Cortex of kidney (tissue), 1 donor: ENCODE measurements at places on chromosomes 13 and 19.

DNA sequence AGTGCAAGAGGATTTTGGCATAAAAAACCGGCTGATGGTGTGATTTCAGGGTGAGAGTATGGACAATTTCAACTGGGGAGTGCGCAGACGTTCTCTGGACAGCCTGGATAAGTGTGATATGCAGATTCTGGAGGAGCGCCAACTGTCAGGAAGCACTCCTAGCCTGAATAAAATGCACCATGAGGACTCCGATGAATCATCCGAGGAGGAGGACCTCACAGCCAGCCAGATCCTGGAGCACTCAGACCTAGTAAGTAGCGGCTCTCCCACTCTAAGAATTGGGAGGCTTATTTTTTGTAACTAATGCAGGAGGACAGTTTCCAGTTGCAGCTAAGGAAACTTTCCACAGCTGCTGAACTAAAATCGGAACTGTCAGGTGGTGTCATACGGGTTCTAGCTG is 53.6 kb downstream of the ZAR1L start:
- no peak for DNase-seq

GRCh38 chr13:28245465-28245864 is 107.1 kb downstream of the PAN3 start:
- DNase-seq, result no peak

GRCh38 chr13:29743201-29743786 is 107.1 kb downstream of the UBL3 start:
- no peak for DNase-seq

DNA sequence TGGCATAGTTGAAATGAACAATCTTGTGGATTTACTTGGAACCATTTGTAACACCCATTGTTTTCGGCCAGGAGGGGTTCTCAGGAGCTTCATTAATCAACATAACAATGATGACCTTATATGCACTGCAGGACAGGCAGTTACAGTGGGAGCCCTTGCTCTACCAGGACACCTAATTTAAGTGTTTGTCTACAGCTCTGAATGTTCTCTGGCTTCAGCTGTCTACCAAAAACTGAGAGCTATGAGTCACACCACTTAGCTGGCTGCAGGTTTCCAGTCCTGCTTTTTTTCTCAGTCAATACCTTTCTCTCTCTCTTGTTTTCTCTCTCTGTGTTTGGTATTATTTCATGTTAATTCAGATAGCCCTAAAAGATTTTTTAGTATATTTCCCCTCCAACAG is 105.4 kb upstream of the MBNL2 start:
- no peak for DNase-seq

- no peak for DNase-seq
Observed at GRCh38 chr13:108102771-108103170, 112.6 kb downstream of the LIG4 start.

GRCh38 chr13:46490129-46490528 is 62.8 kb upstream of the LRCH1 start:
- no peak for DNase-seq

GRCh38 chr13:104648291-104648690 is 1582.1 kb upstream of the SLC10A2 start:
- no peak for DNase-seq

DNA sequence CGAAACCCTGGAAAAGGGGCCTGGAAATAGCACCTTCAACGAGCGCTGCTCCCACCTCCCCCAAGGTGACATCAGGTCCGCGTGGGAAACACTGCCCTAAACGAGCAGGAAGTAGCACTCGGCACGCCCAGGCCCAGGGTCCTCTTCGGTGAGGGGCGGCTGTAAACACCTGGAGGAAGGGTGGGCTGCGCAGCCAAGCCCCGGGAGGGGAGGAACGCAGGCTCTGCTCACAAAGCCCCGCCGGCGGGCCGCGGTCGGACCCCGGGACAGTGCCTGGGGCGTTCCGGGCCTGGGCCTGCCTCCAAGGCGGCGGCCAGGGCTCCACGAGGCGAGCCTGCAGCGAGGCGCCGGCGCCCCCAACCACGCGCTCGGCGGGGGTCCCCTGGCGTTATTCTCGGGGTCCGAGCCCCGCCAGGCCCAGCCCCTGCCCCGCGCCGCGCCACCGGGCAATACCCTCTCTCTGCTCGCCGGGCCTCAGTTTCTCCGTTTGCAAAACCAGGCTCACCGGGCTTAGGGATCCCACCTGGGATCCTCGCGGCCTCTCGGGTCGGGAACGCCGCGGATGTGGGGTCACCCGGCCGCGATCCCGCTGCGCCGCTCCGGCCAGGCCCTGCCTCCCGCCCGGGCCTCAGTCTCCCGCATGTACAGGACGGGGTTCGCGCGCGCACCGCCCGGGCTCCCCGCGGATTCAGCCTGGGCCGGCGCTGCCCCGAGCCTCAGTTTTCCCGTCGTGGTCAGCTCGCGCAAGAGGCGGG is 630 bp downstream of the RNF126 start:
- DNase-seq, result no peak

GRCh38 chr13:90826688-90827087 is 520.8 kb upstream of the MIR17HG start:
- DNase-seq, result no peak

DNA sequence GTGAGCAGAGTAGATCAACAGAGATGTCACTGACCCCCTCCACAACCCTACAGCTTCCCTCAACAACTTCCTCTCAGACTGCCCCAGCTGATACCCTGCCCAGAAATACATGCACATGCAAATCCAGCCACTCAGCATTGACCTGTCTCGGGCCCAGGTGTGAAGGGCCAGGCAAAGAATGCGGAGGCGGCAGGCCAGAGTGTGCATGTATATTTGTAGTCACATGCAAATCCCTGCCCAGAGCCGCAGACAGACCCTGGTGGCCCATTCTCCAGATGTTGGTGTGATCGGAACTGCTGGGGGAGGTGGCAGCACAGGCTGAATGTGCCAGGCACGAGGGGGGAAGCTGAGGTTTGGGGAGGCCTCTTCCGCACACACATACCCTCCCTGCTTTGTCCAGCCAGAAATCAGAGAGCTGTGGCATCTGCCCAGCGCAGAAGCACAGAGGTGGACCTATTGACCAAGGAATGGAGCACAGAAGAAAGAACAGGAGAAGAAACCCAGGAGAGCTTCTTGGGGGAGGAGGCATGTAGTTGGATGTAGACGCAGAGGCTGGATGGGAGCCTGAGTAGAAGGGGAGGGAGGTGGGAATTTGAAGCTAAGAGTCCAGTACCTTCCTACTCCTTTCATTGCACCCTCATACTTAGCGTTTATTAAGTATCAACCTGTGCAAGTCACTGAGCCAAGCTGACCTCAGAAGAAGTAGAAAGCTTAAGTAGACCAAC is 14.4 kb downstream of the MEF2B start:
- DNase-seq, result no peak

DNA sequence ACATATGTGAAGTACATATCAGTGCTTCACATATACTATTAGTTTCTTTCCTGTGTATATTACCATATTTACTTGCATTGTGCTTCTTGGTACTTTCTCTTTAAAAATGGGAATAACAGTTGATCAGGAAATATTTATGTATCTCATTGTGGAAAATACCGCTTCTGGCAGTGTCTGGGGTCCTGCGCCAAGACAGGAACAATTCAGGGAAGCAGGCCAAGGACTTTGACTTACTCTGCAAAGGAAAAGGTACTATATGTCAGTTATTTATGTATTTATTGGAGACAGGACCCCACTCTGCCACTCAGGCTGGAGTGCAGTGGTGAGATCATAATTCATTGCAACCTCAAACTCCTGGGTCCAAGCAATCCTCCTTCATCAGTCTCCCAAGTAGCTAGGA is 57.7 kb upstream of the NBEA start:
- DNase-seq, result no peak

GRCh38 chr13:35888457-35888883 is 242.7 kb downstream of the DCLK1 start:
- no peak for DNase-seq

DNA sequence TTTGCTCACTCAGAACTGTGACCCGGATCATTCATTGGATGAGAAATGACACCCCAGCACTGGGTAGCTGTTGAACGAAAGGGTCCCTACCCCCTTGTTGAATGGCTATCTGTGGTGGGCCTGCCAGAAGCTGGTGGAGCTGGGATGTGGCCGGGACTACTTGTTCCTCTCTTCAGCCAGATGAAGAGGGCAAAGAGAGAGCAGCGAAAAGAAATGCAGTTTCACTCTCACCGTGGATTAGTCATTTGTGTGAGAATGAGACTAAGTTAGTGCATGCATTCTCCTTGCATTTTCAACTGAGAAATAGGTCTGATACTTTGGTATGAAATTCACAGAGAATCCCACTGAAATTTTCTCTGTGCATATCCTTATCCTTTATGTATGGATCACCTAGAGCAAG is 553.1 kb downstream of the IRS2 start:
- no peak for DNase-seq
